ENCODE measurements at places on chromosomes 7 and 10. TPM values are rescaled to one million over a fixed set of nuclear protein-coding genes. Genes with fewer than 3 reads are reported as not detected.

- no peak for DNase-seq
These were observed 58.3 kb upstream of the PPP1R9A start for GRCh38 chr7:94848992-94849576.

- DNase-seq: no peak
These were observed 140.9 kb upstream of the MKLN1 start for GRCh38 chr7:131186816-131187215.

- no peak for DNase-seq
These were observed 8.0 kb downstream of the PARP12 start for GRCh38 chr7:140054751-140055150.

GRCh38 chr7:17530741-17531421 is 232.4 kb downstream of the AHR start:
- DNase-seq: no peak

DNA sequence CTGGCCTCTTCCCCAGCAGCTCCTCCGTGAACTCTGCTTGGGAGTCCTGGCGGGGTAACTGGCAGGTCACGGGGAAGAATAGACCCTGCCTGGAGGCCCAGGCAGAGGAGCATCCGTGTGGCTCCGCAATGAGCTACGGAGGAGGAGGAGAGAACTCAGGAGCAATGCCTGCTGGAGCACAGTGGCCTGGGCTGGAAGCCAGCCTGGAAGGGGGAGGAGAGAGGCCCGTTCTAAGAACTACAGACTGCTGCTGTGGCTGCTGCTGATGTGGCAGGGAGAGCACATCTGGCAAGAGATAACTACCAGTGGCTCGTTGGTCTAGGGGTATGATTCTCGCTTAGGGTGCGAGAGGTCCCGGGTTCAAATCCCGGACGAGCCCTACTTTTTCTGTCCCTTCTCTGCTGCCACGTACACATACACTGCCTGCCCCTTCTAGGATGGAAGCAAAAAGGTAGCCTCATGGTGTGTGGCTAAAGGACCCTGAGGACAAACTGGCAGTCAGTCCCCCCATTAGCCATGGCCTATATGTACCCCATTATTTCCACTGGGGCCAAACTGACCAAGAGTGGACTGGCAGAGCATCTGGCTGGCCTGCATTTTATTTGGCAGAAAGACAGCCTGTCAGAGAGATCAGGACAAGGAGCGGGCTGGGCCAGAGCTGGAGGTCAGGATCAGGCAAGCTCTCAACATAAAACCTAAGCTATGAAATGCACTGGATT is 7.7 kb upstream of the OPN1SW start:
- DNase-seq: no peak

DNA sequence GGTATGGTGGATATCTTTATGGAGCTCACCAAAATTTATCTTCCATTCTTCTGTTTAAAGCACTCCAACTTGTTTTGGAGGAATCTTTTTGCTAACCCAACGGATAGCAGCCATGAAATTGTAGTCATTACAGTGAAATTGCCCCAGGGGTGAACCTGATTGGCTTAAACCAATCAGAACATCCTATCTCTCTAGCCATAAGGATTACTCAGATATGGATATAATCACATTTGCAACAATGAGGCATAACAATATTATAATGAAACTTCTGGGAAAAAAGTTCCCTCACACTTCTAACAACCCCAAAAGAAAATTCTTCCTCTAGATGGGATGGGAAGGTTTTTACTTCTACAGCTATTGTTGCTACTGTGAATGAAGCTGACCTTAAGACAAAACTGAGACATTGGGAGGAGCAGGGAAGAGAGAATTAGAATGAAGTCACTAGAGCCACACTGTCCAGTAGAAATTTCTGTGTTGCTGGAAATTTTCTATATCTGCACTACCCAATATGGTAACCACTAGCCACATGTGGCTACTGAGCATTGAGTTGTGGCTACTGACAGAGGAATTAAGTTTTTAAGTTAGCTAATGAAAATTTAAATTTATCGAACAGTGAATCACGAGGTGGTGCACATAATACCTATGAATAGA is 50.4 kb upstream of the ARHGAP21 start:
- DNase-seq: no peak

DNA sequence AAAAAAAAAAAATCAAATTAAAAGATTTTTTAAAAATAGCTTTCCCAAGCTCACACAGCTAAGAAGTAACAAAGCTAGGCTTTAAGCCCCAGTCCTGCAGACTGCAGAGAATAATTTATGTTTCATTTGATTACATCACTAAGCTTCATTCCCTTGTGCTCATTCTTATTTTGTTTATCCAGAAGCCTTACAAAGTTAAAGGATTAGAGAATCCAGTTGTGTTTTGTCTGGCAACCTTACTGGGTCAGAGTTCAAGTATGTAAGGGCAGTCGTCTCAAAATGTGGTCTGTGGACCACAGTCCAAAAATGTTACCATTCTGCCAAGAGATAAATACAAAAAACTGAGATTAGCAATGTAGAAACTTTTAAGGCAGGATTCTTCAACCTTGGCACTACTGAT is 32.1 kb upstream of the EZH2 start:
- no peak for DNase-seq

DNA sequence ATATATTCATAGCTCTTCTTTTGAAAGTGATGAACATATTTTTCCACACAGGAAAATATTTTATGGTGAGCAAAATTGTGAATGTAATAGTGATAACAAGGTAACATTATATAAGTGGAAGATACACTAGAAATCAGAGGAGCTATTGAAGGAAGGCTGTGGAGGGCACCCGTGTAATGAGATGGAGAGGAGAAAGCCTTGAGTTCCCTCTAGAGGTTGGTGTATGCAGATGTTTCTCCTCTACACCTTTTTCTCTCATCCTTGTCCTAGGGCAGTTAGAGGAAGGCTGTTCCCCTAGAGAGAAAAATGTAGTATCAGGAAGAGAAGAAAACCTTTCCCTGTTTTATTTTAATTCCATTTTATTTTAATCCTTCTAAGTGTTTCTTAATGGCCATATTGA is 54.6 kb upstream of the NRG3 start:
- DNase-seq: peak; percentile 38

- no peak for DNase-seq
These were observed 143.6 kb downstream of the LRRC4 start for GRCh38 chr7:127887631-127888030.

GRCh38 chr7:112023282-112023681 is 182.9 kb downstream of the DOCK4 start:
- DNase-seq: no peak

- no peak for DNase-seq
These were observed 1.8 kb upstream of the NUB1 start for GRCh38 chr7:151339651-151340382.

- no peak for DNase-seq
These were observed 101.6 kb downstream of the DYNC2I1 start for GRCh38 chr7:158957921-158958491.

DNA sequence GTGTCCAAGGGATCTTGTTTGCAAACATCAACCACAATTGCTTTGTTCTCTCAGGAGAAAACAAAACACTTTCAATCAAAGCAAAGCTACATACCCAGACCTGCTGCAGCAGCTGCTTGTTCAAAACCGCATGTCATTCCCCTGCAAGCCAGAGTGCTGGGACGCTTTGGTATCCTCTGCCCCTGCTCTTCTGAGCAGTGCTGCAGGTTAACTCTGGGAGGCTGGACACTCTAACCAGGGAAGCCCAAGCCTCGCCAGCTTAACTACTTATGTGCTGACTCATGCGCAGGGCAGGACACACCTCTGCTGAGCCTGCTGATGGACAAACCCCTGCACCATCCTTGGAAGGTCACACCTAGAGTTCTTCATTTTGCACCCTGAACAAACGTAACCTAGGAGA is 28.2 kb upstream of the ASAH2 start:
- DNase-seq: no peak

- no peak for DNase-seq
These were observed 9.5 kb downstream of the PPA1 start for GRCh38 chr10:70223728-70224127.

GRCh38 chr10:119439922-119440321 is 102.6 kb downstream of the RGS10 start:
- no peak for DNase-seq

GRCh38 chr10:49613165-49613881 is 514 bp upstream of the CHAT start:
- DNase-seq: no peak

DNA sequence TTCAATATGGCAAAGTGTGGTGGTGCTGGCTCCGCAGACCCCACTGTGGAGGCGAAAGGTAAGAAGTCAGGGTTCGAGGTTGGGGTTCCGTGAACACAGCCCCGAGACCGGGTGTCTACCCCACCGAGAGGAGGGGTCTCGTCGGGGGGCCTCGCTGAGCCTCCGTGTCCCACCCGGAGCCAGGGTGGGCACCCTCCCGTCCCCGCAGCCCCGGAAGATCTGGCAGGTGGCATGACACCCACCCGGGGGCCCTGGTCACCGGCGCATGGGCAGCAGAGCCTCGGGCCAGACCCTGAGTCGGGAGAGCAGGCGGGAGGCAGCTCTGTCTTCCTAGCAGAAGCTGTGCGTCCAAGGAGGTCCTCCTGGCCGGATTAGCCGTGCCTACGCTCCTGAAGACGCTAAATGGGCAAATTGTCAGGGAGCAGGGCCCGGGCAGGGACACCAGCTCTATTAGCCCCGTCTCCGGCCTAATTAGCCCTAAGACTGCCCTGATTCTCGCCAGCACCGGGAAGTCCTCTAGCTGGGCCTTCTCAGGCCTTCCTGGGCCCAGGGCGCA is 56.4 kb downstream of the UNCX start:
- no peak for DNase-seq

DNA sequence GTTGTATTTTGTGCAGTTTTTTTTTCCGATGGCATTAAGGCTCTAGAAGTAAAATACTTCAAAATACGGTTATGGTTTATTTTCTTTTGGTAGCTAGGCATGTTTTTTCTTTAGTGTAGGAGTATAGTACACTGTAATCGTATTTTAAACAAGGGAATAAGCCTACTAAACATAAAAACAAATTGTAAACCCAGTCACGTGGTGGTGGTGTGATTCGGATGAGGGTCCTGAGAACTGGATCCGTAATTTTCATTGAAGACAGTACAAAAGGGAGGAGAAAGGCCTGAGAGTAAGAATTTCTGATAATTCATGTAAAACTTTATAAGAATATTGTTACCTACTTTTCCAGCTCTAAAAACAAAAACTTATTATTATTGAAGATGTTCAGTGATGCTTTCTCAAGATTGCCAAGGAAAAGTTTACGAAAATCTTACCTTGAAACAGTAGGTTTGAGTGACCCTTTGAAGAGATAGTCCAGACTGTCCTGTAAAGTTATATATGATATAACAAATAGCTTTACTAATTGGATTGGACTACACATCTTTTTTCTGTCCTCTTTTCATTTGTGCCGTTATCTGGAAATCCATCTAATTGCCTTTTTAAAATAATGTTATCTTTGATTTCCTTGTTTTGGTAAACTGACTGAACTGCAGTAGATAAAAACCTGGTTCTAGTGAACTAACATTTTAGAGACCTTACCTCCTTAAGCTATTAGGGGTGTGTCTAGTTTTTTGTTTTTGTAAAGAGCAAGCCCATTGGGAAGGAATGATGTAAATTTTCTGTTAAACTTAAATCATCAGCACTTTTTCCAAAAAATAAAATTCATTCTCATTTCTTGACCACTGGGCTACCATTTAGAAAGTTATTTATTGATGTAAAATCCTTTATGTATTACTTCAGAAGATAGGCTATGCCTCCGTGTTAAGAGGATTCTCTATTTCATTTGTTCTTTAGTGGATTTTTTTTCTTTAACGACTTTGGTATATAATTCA is 1.0 kb upstream of the PBLD start:
- no peak for DNase-seq

- DNase-seq: no peak
These were observed 1.5 kb downstream of the MLLT10 start for GRCh38 chr10:21535494-21535965.

DNA sequence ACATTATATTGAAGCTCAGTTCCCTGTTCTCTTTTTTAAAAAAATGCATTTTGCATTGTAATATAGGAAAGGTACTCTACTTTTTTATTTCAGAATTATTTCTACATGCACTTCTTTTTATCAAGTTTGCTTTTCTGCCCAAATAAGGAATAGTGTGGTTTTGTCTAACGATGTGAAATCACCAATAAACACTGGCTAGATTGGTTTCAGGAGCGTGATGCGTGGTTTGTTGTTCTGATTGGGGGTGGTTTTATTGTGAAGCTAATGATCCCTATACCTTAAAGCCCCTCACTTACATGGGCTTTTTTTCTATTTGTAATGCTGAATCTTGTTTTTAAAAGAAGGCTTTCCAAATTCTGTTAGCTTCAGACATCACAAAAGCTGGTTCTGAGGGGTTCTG is 17.6 kb downstream of the ENTPD7 start:
- no peak for DNase-seq

- no peak for DNase-seq
These were observed 21.2 kb downstream of the MAT1A start for GRCh38 chr10:80268266-80268665.

DNA sequence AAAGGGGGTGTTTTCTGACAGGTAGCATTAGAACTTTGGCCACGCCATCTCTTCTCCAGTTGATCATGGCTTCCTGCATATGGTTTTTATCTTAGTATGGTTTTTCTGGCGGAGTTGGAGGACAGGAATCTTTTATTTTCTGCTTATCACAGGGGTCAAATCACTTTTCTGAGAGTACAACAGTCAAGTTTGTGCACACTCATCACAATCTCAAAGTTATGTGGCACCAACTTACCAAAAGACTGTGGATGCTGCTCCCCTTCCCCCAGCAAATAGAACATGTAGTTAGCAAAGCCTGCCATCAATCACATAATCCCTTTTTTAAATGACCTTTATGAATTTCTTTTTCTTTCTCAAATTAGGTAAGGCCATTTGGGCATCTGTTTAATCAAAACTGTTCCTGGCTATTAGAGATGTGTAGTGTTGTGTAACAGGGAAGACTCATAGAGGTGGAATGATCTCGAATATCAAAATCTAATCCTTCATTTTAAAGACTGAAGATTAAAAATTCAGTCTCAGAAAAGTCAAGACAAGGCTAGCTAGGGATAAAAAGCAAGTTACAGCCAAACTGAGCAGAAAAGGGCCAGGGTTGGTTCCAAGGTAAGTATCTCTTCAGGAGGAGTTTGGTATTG is 3.8 kb upstream of the CH25H start:
- no peak for DNase-seq

Gene VIPR2
- total RNA-seq: not detected

Gene WEE2
- total RNA-seq: not detected

Gene CFTR
- not detected for total RNA-seq

Gene CHRM2
- not detected for total RNA-seq

Gene CALD1
- 11.1 TPM for total RNA-seq

Gene TSPAN12
- 45.3 TPM for total RNA-seq

Gene MCM10
- total RNA-seq: 47.0 TPM

Gene UCN3
- total RNA-seq: not detected

Gene SCART1
- total RNA-seq: not detected

Gene CRTAC1
- not detected for total RNA-seq

Gene CUZD1
- not detected for total RNA-seq

Gene DENND2A
- total RNA-seq: 0.75 TPM

Gene TAF3
- total RNA-seq: 1.3 TPM

All from Caki2 (cell line).